ENCODE measurements at places on chromosomes 1 and 21.

- DNase-seq: no peak
These were observed 822.8 kb downstream of the BRINP3 start for GRCh38 chr1:189654906-189655305.

- DNase-seq: no peak
These were observed 246.7 kb downstream of the HLX start for GRCh38 chr1:221125976-221126375.

DNA sequence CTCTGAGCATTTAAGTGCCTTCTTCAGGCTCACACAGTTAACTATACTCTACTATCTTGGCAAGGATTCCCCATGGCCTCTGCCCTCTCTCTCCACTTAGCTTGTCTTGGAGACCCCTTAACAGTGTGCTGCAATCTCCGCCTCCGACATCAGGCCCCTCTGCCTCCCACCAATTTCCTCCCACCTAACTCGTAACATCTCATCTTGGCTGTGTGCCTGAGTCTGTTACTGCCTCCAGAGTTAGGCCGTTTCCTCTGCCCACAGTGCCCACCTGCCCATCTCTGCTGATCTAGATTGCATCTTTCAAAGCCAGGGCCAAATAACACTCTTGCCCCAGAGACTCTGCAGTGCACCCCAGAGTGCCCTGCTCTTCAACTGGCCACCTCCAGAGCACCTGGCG is 244.3 kb upstream of the TMEM51 start:
- DNase-seq: no peak

- DNase-seq: no peak
These were observed 768.0 kb upstream of the TMPRSS15 start for GRCh38 chr21:19171585-19171984.

- DNase-seq: no peak
These were observed 207.3 kb downstream of the NRIP1 start for GRCh38 chr21:14857529-14857928.

DNA sequence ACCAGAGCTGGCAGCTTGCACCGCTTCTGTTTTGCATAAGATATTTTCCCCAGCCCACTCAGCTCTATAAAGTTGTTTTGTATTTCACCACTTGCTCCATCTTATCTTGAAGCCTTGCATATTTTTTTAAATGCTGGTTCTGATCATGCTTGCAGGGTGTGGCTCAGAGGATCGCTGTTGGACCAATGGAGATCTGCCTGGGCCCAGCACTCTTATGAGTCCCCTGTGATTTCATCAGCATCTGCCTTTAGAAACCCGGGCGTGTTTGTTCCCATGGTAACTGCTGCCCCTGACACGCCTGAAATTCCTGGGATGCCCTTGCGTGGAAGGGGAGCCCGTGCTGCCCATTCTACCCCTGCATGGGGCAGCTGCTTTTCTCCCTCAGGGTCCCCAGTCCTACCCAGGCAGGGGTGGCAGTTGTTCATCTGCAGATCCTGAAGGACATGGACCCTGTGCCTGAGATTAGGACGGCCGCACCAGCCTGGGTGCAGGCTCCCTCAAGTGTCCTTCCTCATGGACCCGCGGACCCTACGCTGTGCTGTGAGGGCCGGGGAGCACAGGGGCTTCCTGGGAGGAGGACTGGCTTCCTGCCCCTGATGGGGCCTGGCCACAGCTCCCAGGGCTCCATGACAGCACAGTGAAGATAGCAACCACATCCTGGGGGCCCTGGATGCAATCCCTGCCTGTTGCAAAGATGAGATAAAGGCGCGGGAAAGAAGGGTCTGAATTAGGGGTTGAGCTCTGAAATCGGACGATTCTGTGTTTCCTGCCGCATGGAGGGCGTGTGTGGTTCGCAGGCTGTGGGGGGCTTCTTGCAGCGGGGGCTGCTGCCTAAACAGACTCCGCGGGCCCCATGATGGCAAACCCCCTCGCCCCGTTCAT is 226.5 kb downstream of the SDCCAG8 start:
- no peak for DNase-seq

- DNase-seq: no peak
These were observed 31.4 kb upstream of the SOAT1 start for GRCh38 chr1:179262183-179262582.

Data from NCI-H1436 treated with DMSO at 0.1 percent for 48 hours (cell line).